ENCODE measurements at places on chromosomes 16 and 17.
A peak's percentile ranks its signal among the peaks of the same experiment; 100 is the strongest.

DNA sequence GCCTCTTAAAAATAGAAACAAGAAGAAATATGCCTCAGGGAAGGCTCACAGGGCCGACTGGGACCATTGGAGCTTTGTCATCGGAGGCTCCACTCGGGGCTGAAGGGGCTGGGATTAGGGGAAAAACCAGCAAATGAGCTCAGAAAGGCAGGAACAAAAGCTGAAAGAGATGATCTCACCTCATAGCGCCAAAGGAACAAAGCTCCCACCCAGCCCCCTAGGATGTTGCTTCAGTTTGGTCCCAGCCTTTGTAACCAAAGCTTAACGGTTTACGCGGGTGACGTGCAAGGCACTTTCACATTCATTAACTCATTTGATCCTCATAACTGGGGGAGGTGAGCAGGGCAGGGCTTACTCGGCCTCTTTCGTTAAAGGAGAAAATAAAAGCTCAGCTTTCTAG, 168.5 kb upstream of the DYNLRB2 start:
- no peak for DNase-seq

GRCh38 chr17:10166176-10166935, 32.0 kb downstream of the GAS7 start:
- DNase-seq = no peak

DNA sequence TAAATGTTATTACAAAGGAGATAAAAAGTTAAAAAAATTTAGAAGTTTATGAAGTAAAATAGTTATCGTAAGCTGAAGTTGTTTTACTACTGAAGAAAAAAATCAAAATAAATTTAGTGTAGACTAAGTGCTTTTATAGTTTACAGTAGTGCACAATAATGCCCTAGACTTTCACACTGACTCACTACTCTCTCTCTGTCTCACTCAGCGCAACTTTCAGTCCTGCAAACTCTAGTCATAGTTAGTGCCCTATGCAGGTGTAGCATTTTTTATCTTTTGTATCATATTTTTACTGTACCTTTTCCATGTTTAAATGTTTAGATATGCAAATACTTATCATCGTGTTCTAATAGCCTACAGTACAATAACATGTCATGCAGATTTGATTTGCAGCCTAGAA, 17.7 kb upstream of the TOM1L1 start:
- DNase-seq = no peak

DNA sequence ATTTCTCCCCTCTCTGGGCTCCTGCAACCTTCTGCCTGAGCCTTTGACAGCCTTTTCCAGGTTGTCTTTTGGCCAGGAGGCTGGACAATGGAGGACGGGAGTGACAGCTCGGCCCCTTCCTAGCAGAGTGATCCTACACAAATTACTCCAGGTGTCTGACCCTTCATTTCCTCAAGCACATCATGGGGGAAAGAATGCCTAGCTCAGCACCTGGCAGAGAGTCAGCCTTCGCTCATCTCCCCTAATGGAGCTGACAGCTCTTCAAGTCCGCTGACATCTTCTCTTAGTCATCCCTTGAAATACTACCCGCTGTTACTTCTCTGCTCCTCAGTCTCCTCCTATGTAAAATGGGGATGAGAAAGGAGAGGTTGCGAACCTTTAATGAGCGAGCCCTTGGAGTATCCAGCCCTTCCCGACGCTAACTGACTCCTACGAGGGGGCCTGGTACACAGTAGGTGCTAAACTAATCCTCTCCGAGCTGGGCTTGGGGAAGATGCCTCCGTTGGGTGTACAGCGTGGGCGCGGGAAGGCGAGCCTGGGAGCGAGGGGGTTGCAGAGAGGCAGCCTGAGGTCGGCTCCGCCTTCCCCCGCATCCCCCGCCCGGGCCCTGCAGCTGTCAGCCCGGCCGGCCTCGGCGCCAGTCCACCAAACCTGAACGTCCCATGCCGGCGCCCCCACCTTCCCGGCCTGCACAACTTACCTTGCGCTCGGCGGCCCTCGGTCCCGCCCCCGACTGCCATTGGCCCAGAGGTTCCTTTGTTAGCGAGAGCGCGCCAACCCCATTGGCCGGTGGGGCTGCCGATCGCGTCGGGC, 480 bp upstream of the MPRIP start:
- peak; percentile 91 for DNase-seq

GRCh38 chr16:10936272-10936984, 5.8 kb downstream of the DEXI start:
- no peak for DNase-seq

DNA sequence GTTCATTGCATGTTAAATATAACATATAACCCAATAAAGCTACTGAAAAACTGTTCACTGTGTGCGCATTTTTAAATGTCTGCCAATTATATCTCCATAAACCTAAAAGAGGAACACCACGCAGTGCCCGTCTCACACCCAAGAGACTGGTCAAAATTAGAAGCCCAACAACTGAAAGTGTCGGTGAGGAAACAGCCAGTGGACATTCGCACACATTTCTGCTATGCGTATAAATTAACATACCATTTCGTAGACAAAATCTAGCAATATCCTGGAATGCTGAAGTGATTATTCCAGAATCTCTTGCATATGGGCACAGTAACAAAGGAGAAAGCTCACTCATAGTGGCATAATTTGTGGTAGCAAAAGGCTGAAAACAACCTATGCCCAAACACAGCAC, 55.9 kb downstream of the CPPED1 start:
- DNase-seq = no peak

- DNase-seq = no peak
Observed at GRCh38 chr16:72493716-72494415, 321.9 kb upstream of the PMFBP1 start.

DNA sequence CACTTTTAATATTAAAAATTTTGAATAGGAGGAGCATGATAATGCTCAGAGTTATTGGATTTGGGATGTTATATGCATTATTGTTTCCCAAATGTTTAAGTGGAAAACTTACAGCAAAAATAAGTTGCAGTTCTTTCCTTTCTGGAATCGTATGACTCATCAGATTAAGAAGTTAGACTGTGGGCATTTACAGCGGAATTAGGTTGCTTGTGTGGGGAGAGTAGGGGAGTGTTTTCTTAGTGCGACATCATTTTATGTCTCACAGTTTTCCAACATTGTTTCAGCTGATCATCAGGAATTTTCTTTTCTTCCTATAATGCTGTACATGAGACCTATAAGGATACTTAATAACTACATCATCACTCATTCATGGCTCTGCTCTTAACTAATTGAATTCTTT, 1631.8 kb downstream of the CDH8 start:
- no peak for DNase-seq

- DNase-seq = no peak
Observed at GRCh38 chr16:63672493-63672892, 1449.4 kb downstream of the CDH11 start.

GRCh38 chr17:36947922-36948716, 635 bp upstream of the AATF start:
- no peak for DNase-seq

- no peak for DNase-seq
Observed at GRCh38 chr16:70252355-70252988, 732 bp upstream of the EXOSC6 start.

DNA sequence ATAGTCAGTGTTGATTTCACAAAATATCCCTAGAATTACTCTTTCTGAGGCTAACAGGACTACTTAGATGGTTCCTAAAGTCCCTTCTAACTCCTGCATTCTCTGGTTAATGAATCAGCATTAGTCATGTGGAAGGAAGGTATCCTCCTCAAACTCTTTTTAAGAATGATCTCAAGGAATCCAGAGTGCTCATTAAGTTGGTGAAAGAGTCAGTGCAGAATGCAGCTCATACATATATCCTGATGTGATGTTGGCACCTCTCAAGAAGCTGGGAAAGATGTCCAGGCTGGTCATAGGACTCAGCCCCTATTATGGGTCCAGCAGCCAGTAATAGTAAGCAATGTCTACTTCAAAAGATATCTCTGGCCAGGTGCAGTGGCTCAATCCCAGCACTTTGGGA, 65.5 kb downstream of the PIGL start:
- DNase-seq = no peak

DNA sequence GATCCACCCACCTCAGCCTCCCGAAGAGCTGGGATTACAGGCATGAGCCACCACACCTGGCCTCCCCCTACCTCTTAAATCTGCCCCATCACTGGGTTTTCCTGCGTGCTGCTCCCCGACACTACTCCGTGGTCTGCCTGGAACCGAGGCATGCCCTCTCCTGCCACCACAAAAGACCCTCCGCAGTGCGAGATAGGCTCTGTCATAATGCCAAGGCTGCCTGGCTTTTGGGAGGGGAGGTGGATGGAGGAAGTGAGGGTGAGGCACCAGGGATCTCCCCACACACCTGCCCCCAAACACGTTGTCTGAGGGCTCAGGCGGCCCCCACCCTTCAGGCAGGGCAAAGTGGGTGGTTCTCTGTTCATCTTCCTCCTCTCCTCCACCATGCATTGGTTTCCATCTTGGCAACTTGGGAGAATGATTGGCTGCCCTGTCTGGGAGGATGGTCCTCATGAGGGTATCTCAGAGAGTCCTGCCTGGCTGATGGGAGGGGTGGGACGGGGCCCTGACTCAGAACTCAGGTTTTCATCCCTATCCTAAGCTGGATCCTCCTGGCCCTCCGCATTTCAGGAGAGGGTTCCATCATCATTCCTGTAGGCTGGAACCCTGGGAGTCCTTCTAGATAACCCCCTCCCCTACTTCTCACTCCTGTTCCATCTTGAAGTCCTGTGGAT, 23.2 kb downstream of the IGFBP4 start:
- no peak for DNase-seq

- no peak for DNase-seq
Observed at GRCh38 chr16:24525970-24526559, 13.3 kb upstream of the RBBP6 start.

GRCh38 chr16:78677181-78677731, 577.8 kb downstream of the WWOX start:
- no peak for DNase-seq

DNA sequence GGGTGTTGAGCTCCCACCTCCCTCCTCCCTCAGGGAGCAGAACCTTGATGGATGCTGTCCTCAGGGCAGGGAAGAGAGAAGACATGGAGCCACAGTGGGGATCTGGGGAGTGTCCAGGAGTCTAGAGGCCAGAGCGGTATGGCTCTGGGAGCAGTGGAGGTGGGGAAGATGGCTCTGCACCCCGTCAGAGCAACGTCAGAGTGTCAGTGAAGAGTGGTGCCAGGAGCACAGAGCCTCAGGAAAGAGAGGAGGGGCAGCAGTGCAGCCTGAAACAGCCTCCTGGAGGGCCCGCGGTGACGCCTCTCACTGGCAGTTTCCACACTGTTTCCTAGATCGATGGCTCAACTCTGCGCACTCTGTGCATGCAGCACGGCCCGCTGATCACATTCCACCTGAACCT, 23.2 kb upstream of the SLC5A11 start:
- no peak for DNase-seq

GRCh38 chr17:5468075-5468473, 708 bp downstream of the DHX33 start:
- DNase-seq = no peak

DNA sequence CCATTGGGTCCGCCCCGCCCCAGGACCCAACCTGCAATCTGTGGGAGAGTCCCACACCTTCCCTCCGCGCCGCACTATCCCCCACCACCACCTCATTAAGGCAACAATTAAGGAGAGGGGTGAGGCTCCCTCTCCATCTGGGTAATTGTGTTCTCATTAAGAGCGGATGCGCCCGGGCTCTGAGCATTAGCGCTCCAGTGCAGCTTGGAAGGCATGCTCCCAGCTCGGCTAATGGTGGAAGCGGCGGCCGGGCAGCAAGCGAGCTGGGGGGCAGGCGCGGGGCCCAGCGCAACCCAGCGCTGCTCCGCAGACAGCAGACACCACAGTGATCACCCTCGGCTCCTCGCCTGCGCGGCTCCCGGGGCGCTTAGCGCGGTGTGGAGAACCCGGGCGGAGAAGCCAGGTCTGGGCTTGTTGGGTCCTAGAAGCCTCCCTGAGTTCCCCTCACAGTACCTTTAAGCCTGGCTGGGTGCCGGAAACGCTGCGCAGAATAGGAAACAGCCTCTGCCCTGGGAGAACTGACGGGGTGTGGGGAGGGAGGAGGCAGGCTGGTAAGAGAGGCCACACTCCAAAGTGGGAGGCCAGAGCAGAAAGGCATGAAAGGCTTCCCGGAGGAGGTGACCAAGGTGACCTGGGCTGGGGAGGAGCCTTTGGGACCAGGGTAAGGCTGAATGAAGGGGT, 6.4 kb downstream of the CBLN1 start:
- DNase-seq = no peak

- DNase-seq = no peak
Observed at GRCh38 chr17:72456075-72456474, 335.3 kb downstream of the SOX9 start.

Measured in stimulated activated CD4-positive, alpha-beta T cell treated with anti-CD3 and anti-CD28 coated beads, Interleukin-1b, Interleukin-23, amount 100 ng/mL, for 1 hour (primary cell).